Activated naive CD8-positive, alpha-beta T cell treated with anti-CD3 and anti-CD28 coated beads for 36 hours (primary cell): ENCODE measurements at places on chromosomes 1 and 21. TPM values are rescaled to one million over a fixed set of nuclear protein-coding genes. Genes with fewer than 3 reads are reported as not detected.

TFF3 gene
- not detected for total RNA-seq

SCNM1 gene
- 80.9 TPM for total RNA-seq

PDC gene
- total RNA-seq = not detected

BARHL2 gene
- not detected for total RNA-seq

SPRR2B gene
- not detected for total RNA-seq

DNA sequence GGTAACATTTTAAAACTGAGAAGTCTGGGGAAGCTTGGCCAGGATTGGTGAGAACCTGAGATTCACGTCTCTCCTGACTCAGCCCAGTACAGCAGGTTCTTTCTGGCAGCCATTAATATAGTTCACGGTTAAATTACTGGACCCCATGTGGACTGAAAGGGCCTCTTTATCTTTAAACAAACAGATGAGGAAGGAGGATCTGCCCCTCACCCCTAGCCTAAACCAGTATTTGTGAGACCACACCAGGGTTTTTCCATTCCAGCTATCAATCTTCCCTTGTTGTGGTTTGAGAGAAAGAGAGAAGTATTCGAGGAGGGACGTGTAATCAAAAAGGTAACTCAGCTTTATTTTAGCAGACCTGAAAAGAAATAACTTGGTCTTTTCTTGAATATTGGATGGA, 137.1 kb downstream of the PROX1 start:
- H3K27me3 ChIP-seq = peaks cover 14% of the 10 kb centered on the region
- H3K36me3 ChIP-seq = no peaks in the 10 kb centered on the region
- no peak for DNase-seq
- no peak overlapping the region for H3K4me3 ChIP-seq
- peaks cover 3% of the 10 kb centered on the region for H3K4me1 ChIP-seq

GRCh38 chr1:177044390-177044789, 120.1 kb downstream of the ASTN1 start:
- DNase-seq = no peak
- peaks cover 9% of the 10 kb centered on the region for H3K27me3 ChIP-seq

- no peak overlapping the region for H3K4me3 ChIP-seq
- no peak for DNase-seq
- H3K27me3 ChIP-seq = no peaks in the 10 kb centered on the region
- peaks cover 46% of the 10 kb centered on the region for H3K4me1 ChIP-seq
Measured at GRCh38 chr1:58813801-58814200, 30.0 kb upstream of the JUN start.

GRCh38 chr1:235892202-235892601, 25.5 kb upstream of the LYST start:
- peaks cover 3% of the 10 kb centered on the region for H3K36me3 ChIP-seq
- no peaks in the 10 kb centered on the region for H3K27me3 ChIP-seq
- H3K4me1 ChIP-seq = peaks cover 27% of the 10 kb centered on the region
- DNase-seq = no peak

DNA sequence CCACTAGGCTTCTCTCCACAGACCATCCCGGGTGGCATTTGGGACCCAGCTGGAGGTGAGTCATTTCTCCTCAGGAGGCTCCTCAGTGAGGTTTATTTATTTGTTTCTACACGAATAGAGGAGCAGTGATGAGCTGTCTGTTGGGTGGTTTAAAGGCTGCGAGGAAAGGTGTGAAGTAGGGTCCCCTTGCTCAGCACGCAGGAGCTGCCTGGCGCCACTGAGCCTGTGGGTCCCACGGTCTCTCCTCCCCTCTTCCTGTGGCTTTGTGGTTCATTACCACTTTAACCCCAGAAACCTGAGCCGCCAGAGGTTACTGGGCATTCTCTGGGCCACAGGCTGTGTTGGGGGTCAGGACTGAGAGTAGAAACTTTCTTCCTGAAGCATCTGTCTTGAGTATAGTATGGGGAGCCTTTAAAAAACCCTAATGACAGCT, 39.9 kb downstream of the IL6R start:
- DNase-seq = peak; percentile 71
- peaks cover 45% of the 10 kb centered on the region for H3K4me1 ChIP-seq
- H3K27me3 ChIP-seq = peaks cover 4% of the 10 kb centered on the region

DNA sequence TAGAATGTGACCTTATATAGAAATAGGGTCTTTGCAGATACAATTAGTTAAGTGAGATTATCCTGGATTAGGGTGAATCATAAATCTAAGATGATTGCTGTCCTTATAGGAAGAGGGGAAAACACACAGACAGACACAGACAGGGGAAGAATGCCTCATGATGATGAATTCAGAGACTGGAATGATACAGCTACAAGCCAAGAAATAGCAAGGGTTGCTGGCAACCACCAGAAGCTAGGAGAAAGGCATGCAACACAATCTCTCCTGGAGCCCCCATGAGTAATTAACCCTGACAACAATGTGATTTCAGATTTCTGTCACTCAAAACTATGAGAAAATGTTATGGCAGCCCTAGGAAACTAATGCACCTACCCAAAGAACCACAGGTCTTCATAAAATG, 19.1 kb upstream of the PPIH start:
- H3K36me3 ChIP-seq = no peaks in the 10 kb centered on the region
- no peak for DNase-seq
- H3K27ac ChIP-seq = no peak overlapping the region
- no peaks in the 10 kb centered on the region for H3K27me3 ChIP-seq
- no peaks in the 10 kb centered on the region for H3K4me1 ChIP-seq

DNA sequence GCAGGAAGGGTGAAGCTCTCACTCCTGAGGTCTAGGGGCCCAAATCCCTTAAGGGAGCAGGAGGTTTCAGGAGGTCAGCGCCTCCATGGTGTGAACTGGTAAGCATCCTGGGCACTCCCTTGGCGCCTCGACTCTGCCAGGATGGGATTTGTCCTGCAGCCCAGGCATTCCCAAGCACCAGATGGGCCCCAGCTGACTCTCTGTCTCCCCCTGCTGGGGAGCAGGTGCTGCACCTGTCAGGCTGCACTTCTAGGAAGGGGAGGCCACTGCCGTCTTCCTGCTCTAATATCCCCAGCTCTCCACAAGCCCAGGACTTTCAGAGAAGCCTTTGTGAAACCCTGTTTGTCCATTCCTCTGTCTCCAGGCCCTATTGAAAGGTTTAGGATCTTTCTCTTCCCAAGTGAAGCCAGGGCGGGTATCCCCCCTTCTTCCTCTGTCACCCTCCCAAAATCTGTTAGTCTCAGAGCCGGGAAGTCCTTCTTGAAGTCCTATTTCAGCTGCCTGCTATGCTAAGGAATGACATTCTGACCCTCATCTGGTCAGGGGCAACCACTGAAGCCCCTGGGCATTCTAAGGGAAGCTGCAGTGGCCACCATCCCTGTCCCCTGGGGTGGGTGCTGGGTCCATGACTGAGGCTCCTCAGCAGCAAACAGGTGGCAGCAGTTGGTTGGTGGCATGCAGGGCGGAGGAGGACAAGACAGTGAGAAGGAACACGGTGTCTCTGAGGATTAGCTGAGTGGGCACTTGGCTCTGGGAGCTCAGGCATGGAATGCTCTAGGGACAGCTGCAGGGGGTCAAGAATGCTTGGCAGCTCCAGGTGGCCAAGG, 3.2 kb downstream of the MYBPH start:
- H3K4me1 ChIP-seq = no peaks in the 10 kb centered on the region
- H3K36me3 ChIP-seq = no peaks in the 10 kb centered on the region
- H3K4me3 ChIP-seq = no peak overlapping the region
- no peaks in the 10 kb centered on the region for H3K27me3 ChIP-seq

DNA sequence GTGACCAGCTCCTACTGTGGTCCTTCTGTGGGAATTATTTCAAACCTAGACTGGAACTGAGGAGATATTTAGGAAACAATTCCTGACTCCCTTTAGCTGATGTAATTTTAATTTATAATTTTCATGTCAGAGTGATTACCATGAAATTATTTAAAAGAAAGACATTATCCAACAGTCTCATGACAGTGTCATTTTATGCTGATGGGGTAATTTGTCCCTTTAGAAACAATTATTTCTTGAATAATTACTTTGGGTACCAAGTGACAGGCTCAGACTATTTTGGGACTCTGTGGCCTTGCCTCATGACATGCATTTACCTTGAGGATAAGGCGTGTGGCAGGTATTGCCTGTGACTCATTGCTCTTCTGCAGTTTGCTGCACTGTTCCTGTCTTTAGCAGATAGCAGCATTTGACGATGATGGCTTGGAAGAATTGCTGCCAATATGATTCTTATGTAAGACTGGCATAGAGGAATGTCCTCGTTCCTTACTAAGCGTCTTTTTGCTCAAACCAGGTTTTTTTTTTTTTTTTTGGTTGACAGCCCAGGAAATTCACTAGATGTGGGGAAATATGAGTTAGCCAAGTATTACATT, 206.0 kb upstream of the HMCN1 start:
- peaks cover 3% of the 10 kb centered on the region for H3K4me1 ChIP-seq
- peaks cover 1% of the 10 kb centered on the region for H3K36me3 ChIP-seq
- H3K27me3 ChIP-seq = no peaks in the 10 kb centered on the region
- no peak for DNase-seq

- H3K27ac ChIP-seq = no peak overlapping the region
- no peak for DNase-seq
- H3K4me1 ChIP-seq = peaks cover 19% of the 10 kb centered on the region
- H3K36me3 ChIP-seq = no peaks in the 10 kb centered on the region
Measured at GRCh38 chr1:154772056-154772455, 98.0 kb downstream of the KCNN3 start.

GRCh38 chr1:189374816-189375215, 1102.8 kb downstream of the BRINP3 start:
- no peaks in the 10 kb centered on the region for H3K27me3 ChIP-seq
- no peaks in the 10 kb centered on the region for H3K4me1 ChIP-seq
- no peak overlapping the region for H3K27ac ChIP-seq
- DNase-seq = no peak
- H3K4me3 ChIP-seq = no peak overlapping the region

DNA sequence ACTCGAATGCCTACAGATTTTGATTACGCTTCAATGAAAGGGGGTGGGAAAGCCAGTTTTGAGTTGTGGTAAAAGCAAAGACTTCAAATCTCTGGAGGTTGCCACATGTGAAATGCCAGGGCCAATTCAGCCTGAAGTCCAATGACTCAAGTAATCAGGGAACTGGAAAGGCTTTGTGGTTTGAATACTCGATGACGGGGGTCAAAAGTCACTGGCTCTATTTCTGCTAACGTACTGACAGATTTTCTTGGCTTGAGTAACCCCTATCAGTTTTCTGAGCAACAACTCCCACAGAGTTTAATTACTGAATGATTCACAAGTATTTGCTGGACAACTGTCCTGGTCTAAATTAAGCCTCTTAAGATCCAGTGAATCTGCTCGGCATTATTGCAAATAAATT, 152.2 kb downstream of the SIPA1L2 start:
- H3K4me1 ChIP-seq = no peaks in the 10 kb centered on the region
- H3K27me3 ChIP-seq = no peaks in the 10 kb centered on the region
- no peak for DNase-seq
- H3K27ac ChIP-seq = no peak overlapping the region

- no peak overlapping the region for H3K4me3 ChIP-seq
- no peaks in the 10 kb centered on the region for H3K36me3 ChIP-seq
- peaks cover 11% of the 10 kb centered on the region for H3K4me1 ChIP-seq
- DNase-seq = no peak
- H3K27me3 ChIP-seq = no peaks in the 10 kb centered on the region
Measured at GRCh38 chr1:248372394-248372793, 3.2 kb upstream of the OR2T6 start.

- no peak overlapping the region for H3K27ac ChIP-seq
- no peak for DNase-seq
- H3K4me3 ChIP-seq = no peak overlapping the region
Measured at GRCh38 chr1:96834986-96835385, 113.4 kb downstream of the PTBP2 start.

DNA sequence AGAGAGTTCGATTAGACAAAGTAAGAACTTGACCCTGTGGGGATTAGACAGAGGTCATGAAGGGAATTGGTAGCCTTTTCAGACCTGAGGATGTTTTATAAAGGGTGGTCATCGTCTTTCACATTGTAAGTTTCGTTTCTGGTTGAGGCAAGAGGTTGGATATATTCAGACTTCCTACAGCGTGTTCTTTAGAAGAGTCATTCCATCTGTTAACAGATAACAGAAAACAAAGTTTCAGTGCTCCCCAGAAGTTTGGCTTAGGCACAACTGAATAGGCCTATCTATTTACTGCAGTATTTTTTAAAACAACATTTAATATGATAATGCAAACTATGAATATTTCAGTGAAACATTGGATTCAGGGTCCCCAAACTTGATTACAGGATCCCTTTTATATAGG, 17.1 kb upstream of the IVNS1ABP start:
- DNase-seq = no peak
- no peak overlapping the region for H3K27ac ChIP-seq
- H3K27me3 ChIP-seq = no peaks in the 10 kb centered on the region
- H3K4me1 ChIP-seq = peaks cover 25% of the 10 kb centered on the region
- peaks cover 5% of the 10 kb centered on the region for H3K36me3 ChIP-seq
